ENCODE measurements at places on chromosomes 16 and 17.

DNA sequence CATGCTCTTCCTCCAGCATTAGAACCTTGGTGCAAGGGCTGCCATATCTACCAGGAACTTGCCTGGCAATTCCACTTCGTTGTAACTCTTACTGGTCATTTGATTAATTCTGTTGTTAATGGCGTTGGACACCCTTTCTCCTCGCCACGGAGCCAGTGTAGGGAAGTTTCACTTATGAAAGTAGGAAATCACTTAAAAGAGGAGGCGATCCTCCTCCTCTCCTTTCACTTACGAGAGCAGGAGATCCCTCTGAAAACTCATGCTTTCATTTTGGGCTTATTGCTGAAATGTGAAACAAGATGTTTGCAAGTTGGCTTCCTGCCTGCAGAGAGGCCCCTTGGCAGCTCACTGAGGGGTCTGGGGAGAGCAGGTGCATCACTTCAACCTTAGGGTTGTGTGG is 226.0 kb downstream of the SNX29 start:
- DNase-seq: no peak

DNA sequence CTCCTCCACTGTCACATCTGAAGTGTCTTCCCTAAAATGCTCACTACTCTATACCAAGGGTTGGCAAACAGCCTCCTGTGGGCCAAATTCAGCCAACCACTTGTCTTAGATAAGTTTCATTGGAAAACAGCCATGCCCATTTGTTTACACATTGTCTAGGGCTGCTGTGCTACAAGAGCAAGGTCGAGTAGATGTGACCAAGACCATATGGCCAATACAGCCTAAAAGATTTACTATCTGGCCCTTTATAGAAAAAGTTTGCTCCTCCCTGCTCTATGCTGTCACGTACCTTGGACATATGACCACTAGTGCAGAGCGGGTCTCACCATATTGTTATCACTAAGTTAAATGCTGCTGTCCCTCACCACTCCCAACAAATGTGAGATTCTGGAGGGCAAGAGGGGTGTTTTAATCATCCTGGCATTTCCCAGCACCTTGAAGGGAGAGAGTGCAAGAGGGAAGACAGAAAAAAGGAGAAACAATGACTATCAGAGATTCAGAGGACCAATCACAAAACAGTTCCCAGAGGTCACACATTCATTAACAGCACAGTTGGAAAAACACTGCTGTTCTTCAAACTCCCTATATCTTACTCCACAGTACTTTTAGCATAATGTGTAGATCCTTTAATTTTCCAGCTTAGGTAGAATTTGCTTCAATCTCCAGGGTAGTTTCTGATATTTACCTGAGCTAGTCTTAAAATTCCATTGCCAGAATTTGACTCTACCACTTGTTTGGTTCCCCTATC is 13.2 kb downstream of the LSM12 start:
- DNase-seq: no peak

GRCh38 chr17:52751051-52751450 is 592.5 kb upstream of the CA10 start:
- no peak for DNase-seq

GRCh38 chr17:37220607-37220953 is 155.2 kb upstream of the C17orf78 start:
- peak; percentile 49 for DNase-seq

DNA sequence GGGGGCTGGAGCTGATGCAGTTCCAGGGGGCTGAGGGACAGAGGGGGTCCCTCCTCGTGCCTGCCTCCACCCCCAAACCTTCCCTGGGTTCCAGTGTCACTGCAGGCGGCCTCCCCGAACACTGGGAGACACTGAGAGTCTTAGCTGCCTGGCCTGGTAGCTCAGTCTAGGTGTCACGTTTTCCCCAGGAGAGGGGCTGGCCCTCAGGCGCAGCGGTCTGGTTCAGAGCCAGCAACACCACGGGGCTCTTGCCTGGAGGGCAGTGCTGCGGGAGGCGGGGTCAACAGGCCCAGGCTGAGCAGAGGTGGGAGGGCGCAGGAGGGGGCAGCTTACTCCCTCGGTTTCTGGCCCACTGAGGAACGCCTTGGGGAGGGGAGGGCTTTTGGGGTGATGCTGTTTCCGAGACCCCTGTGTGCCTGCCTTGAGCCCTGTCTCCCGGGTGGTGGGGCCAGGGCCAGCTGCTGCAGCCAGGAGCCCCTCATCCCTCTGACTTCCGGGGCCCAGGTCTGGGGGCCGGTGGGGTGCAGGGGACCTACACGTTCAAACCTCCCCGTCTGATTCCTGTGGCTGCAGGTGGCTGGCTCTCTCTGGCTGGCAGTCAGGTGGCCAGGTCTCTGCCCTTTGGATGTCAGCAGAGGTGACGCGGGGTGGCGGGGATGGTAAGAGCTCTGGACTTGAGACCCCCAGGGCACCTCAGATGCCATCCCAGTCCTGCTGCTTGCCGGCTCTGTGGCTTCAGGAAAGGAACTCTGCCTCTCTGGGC is 89.3 kb upstream of the GSE1 start:
- no peak for DNase-seq

- no peak for DNase-seq
Measured at GRCh38 chr17:8226536-8227237, 16.3 kb upstream of the AURKB start.

- DNase-seq: no peak
Measured at GRCh38 chr16:50932348-50932935, 190.6 kb downstream of the CYLD start.

DNA sequence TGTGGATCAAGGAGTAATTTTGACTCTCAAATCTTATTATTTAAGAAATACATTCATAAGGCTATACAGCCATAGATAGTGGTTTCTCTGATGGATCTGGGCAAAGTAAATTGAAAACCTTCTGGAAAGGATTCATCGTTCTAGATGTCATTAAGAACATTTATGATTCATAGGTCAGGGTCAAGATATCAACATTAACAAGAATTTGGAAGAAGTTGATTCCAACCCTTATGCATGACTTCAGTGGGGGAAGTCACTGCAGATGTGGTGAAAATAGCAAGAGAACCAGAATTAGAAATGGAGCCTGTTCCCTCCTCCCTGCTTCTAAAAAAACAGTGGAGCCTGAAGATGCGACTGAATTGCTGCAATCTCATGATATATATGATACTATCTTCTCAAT is 36.6 kb upstream of the HNF1B start:
- no peak for DNase-seq

DNA sequence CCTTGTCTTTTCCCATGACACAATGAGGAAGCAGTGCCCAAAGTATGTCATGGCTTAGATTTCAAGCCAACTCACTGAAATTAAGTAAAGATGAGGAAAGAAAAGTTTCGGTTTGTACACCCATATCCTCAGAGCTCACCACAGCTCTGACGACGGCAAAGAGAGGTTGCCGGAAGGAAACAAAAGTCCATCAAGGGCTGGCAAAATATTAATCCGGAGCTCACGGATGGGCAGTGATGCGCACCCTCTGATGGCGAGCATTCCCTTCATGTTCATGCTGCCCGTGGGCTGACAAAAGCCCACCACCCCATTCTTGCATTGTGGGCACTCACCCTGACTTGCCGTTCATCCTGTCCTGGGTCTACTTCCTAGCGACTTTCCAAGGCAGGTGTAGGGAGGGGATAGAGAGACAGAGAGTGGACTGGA is 103.1 kb downstream of the SOX9 start:
- DNase-seq: no peak
